ENCODE measurements at places on chromosomes 2 and 18.

- DNase-seq: no peak
These were observed 71.1 kb upstream of the SH3BP4 start for GRCh38 chr2:234880551-234881211.

DNA sequence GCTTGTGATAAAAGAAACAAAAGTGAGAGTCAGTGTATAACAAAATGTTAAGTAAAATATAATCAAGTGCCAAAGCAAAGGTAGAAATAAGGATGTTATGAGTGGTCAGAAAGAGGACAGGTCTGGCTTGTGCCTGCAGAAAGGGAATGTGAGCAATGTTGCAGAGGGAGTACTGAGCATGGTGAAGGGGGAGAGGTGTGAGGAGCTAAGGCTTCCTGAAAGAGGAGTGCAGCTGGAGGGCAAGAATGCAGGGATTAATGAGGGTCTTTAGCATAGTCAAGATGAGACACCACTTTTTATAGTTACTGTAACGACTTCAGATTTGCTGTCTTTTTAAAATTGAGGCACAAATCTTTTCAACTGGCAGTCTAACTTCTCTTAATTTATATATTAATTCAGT, 22.0 kb upstream of the FIGN start:
- no peak for DNase-seq

GRCh38 chr2:78979380-78980151, 45.9 kb upstream of the REG3G start:
- peak; percentile 82 for DNase-seq

GRCh38 chr2:70517804-70518203, 35.8 kb downstream of the TGFA start:
- no peak for DNase-seq

- DNase-seq: no peak
These were observed 10.1 kb upstream of the KCNJ3 start for GRCh38 chr2:154688373-154688772.

GRCh38 chr18:9993521-9994025, 79.8 kb downstream of the VAPA start:
- no peak for DNase-seq

GRCh38 chr18:22367303-22367702, 50.4 kb downstream of the CTAGE1 start:
- no peak for DNase-seq
